ENCODE measurements at places on chromosomes 5 and 9.

DNA sequence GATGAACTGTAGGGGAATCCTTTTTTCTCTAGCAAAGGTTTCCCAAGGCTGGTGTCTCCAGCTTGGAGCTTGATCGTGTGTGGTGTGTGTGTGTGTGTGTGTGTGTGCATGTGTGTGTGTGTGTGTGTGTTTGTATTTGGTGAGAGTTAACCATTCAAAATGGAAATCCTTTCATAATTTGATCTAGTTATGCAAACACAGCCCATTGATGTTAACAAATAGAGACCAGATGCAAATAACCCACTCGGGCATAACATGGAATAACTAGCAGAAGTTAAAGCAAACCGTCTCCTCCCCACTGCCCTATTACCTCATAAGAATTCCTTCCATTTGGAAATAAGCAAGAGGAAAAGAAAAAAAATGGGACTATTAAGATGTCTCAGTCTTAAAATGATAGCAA is 24.9 kb upstream of the ZSWIM6 start:
- no peak for DNase-seq

DNA sequence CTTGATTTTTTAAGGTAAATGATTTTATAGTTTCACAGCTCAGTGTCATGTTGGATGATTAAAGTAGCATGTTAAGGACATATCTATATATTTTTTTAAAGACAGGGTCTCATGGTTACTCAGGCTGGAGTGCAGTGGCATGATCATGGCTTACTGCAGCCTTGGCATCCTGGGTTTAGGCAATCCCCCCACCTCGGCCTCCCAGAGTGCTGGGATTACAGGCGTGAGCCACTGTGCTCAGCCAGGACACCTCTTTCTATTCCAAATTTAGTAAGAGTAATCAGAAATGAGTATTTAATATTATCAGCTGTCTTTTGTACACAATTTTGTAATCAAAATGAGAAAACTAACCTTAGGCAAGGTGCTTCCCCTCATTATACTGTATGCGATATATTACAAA is 38.6 kb upstream of the LRRTM2 start:
- DNase-seq: no peak

DNA sequence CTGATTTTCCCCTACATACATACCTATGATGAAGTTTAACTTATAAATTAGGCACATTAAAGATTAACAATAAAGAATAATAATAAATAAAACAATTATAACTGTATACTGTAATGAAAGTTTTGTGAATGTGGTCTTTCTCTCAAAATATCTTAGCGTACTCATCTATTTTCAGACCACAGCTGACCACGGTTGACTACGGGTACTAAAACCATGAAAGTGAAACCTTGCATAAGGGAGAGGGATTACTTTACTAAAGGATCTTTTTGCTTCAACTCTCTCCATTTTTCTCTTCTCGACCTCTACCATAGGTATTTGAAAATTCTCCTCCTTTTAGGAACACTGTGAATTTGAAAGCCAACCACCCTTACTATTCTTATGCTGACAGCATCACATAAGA is 475.5 kb downstream of the CETN3 start:
- DNase-seq: no peak

- DNase-seq: no peak
These were observed 70.1 kb downstream of the PIP5K1B start for GRCh38 chr9:68775003-68775730.

DNA sequence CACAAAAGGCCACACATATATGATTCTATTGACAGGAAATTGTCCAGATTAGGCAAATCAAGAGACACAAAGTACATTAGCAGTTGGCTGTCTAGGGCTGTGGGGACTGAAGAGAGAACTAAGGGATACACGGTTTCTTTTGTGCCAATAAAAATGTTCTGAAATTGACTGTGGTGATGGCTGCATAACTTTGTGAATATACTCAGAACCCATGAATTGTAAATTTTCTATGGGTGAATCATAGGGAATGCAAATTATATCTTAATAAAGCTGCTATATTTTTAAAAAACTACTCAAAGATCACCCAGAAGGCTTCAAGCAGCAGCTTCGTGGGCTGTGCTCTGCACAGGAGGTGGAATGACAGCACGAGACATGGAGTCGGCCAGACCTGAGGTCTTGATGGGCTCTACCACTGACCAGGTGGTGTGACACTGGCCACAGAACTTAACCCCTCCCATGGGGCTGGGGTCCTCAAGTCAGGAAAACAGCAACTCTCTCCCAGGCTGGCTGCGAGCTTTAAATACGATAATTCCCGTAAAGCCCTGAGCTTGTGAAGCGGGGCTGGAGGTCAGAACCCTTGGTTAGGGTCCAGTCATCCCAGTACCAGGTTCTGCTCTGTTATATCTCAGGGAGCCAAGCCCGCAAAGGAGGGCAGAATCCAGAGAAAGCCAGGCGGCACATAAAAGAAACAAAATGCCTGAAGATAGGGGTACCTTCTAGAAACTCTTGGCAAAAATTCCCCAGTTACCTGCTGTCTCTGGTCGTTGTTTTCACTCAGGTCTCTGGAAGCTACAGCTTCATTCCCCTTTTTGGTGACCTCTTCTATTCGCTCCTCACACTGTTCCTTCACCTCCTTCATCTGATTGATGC is 59.1 kb downstream of the GOLM1 start:
- DNase-seq: no peak

DNA sequence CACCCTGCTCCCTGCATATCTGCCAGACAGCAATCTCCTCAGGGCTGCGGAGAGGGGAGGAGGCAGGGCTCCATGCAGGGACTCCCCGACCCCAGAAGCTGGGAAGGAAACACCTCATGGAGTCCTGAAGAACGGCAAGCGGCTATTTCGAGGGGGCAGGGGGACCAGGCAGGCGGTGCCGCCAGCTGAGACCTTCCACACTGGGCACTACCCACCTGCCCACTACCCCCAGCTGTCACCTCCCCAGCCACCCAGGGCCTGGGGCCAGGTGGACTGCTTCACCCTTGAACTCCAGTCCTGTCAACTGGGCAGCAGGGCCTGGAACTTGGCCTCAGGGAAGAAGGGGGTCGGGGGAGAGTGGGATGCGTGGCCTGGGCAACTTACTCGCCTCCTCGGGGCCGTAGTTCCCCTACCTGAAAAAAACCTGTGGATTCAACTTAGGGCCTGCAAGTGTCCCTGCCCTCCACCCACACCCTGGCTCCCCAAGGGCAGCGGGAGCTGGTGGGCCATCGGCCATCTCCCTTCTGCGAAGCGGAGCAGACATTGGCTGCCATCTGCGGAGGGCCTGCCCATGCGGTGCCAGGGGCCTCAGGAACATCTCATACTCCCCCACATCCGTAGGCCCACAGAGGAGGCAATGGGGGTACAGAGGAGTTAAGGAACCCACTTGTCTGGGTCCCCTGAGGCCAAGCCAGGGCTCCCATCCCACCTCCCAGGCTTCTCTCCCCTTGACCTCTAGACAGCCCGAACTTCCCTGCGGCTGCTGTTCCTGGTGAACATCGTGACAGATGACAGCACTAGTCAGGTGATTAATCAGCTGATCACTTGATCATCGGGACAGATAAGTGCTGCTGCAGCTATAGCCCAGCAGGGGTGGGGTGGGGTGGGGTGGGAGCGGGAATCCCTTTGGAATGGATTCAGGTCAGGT is 18.5 kb upstream of the RALGDS start:
- DNase-seq: no peak

DNA sequence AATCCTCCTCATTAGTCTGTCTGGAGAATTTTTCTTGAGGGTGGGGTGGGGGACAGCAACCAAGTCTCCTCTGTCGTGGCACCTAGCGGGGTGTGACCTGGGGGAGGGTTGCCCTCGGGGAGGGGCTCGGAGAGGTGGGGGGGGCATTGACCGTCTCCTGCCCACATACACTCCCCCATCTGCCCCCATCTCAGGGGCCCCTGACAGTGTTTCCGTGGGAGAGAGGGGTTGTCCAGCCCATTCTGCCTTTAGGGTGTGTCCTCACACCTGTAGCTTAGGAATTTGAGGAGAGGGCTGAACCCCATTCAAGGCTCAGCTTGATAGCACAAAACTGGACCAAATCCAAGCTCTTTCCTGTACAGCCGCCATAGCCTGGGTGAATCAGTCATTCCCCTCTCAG is 5.9 kb upstream of the CXXC5 start:
- DNase-seq: no peak

GRCh38 chr5:156595132-156595787 is 254.8 kb upstream of the PPP1R2B start:
- DNase-seq: no peak

DNA sequence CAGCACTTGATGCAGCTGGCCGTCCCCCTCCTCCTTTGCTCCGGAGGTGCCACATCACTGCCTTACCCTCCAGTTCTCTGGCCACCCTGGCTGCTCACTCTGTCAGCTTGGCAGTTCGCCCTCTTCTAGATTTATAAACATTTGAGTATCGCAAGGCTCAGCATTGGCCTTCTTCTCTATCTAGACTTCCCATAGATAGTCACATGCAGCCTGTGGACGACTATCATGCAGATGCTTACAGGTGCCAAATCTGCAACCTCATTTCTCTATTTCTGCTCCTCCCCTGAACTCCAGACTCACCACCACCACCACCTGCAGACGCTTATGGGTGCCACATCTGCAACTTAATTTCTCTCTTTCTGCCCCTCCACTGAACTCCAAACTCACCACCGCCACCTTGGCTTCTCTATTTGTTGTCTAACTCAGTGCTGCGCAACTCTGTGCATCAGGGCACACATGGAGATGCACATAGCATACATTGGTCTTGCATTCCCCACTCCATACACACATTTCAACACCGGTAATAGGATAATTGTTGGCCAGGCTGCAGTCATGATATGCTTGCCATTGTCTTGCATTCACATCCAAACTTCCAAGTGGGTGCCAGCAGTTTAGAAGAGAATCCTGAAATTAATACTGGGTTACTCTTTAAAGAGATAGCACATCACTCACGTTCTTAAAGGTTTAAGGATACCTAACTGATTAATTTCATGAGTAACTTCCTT is 1.9 kb upstream of the DAP start:
- DNase-seq: no peak

GRCh38 chr9:122402403-122402871 is 31.6 kb downstream of the PTGS1 start:
- no peak for DNase-seq

GRCh38 chr5:33748754-33749153 is 143.0 kb downstream of the ADAMTS12 start:
- DNase-seq: no peak

DNA sequence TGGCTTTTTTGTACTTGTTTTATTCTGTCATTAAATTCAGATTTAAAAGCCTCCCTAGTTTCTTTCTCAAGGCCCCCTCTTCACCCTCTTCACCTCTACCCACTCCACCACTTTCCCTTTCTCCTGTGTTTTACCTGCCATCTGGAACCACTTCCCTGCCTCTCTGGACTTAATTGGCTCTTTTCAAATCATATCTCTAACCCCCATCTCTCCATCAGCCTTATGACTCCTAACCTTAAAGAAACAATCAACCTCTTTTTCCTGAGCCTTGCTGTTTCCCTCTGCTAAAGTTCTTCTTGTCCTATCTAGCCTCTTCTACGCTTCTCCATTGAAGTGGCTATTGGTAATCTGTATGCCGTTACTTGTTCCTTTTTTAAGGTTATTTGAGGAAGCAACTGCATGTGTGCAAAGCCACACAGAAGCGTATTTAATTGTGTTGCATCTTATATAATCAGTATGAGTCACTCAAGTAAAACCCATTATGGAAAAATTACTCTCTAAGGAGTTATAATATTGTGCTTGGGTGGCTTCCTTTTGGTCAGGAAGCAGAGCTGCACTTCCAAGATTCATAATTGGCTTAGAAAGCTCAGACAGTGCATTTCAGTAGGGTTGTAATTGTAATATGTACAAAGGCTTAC is 653.6 kb upstream of the ITGA1 start:
- no peak for DNase-seq

GRCh38 chr5:77558266-77558665 is 66.2 kb upstream of the WDR41 start:
- DNase-seq: no peak

DNA sequence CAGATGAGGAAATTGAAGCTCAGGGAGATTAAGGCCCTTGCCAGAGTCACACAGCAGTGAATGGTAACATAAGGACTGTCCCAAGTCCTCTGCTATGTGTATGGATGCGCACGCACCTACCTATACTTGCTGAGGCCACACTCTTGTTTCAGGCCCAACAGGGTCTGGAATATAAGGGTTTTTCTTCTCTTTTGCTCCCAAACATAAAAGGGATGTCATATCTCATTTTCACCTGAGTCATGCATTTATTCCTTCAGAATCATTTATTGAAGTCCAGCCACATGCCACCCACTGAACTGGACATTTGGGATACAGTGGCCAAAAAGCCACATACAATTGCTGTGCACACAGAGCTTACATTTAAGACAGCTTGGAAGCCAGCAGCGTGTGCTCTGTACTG is 92.0 kb downstream of the SH3TC2 start:
- no peak for DNase-seq

DNA sequence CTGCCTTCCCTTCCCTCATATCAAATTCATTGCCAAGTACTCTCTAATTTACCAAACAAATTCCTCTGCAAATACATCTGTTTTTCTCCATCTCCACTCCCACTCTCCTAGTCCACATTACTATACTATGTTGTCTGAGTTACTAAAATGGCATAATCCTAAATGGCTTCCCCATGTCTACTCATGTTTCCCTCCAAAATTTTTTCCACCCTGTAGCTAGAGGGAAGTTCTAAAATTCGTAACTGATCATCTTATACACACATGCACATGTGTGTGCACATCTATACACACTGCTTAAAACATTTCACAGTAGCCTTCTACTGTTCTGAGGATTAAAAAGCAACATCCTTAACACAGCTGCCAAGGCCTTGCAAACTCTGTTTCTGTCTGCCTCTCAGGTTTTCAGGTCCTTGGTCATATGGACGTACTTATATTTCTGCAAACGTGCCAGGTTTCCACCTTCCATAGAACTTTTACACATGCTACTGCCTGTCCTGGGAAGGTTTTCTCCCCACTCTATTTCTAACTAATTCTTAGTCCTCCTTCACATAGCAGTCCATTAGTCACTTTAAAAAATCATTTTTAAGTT is 140.6 kb downstream of the LURAP1L start:
- no peak for DNase-seq

GRCh38 chr5:14693070-14693469 is 28.6 kb downstream of the OTULIN start:
- DNase-seq: no peak

- DNase-seq: no peak
These were observed 150.9 kb downstream of the ADGRV1 start for GRCh38 chr5:90709323-90710155.

- DNase-seq: no peak
These were observed at the start of gene SARDH for GRCh38 chr9:133737774-133738639. Gene SARDH (minus strand): TSS chr9:133738352. CDS start chr9:133734173, 4,179 bp downstream.

GRCh38 chr5:112010475-112010874 is 253.5 kb upstream of the NREP start:
- no peak for DNase-seq

- DNase-seq: no peak
These were observed 170.6 kb downstream of the CACNA1B start for GRCh38 chr9:138048184-138048583.

GRCh38 chr5:93141969-93142368 is 439.1 kb downstream of the NR2F1-AS1 start:
- DNase-seq: no peak

DNA sequence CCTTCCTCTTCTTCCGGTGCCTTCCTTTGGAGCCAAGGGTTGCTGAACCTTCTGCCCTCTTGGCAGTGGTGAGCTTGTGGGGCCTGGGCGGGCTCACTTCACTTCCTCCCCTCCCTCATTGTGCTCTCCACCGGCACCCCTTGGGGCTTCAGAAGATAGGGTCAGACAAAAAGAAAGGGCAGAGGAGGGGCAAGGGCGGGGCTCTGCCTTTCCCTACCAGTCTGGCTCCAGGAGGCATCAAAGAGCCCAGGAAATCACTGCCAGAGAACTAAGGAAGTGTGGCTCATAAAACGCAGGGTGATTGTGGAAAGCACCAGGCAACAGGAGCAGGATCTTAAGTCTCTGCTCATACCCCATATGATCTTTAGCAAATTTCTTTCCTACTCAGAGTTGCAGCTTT is 34.8 kb downstream of the ACOT12 start:
- DNase-seq: no peak

Measured in T follicular helper cell (primary cell).